ENCODE measurements at places on chromosomes 3 and 15. TPM values are rescaled to one million over a fixed set of nuclear protein-coding genes. Genes with fewer than 3 reads are reported as not detected.

Gene KNL1
- total RNA-seq: 0.63 TPM

Gene NOX5
- 0.23 TPM for total RNA-seq

DNA sequence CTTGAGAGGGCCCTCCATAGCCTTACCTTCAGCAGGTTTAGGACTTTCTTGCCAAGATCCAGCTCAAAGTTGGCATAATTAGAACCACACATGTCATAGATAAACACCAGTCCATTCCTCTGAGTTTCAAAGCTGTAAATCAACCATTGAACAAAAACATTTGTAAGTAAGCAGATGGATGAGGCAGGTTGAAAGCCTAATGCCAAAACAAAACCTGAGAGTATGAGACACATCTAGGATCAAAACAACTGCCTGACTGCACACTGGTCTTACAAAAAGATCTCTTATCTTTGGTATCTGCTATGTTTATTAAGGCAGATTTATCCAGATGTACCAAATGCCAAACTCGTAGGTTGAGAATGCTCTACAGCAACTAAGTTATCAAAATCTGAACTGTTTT is 61.9 kb downstream of the PTPN9 start:
- H3K27me3 ChIP-seq: no peaks in the 10 kb centered on the region
- no peak for DNase-seq
- H3K27ac ChIP-seq: no peak overlapping the region
- no peaks in the 10 kb centered on the region for H3K4me1 ChIP-seq
- peaks cover 72% of the 10 kb centered on the region for H3K36me3 ChIP-seq

Gene ACY1
- total RNA-seq: 10.0 TPM

Gene LARP6
- total RNA-seq: 21.2 TPM

Gene VEPH1
- 1.2 TPM for total RNA-seq

GRCh38 chr3:99666201-99666600 is 27.8 kb downstream of the COL8A1 start:
- H3K27ac ChIP-seq: no peak overlapping the region
- no peaks in the 10 kb centered on the region for H3K27me3 ChIP-seq
- peaks cover 24% of the 10 kb centered on the region for H3K4me1 ChIP-seq
- no peak overlapping the region for H3K4me3 ChIP-seq
- DNase-seq: no peak

Gene NCEH1
- total RNA-seq: 3.3 TPM

DNA sequence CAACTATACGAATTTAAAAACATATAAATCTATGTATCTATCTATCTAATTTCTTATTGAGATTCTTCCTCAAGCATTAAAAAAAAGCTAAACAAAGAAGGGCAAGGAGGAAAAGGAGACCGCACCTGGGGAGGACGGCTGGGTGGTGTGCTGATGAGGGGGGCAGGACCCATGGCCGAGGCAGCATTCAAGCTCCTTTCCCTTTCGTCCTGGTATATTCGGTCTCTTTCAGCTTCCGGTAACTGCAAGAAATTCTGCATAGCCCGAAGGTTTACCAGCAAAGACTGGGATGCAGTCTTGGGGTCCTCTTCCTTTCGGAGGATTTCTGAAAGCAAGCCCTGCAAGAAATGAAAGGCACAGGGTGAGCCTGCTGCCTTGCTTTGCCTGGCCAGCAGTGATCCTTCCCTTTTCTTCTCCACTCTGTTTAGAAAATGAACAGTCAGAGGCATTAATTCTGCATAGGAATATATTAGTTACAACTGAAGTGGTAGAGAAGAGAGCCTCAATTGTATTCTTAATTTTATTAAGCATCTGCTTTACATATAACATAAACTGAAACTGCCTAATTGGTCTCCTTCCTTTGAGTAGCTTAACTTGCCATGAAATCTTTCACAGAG is 38.8 kb downstream of the SATB1 start:
- DNase-seq: no peak
- H3K27ac ChIP-seq: no peak overlapping the region
- H3K4me1 ChIP-seq: no peaks in the 10 kb centered on the region
- H3K27me3 ChIP-seq: no peaks in the 10 kb centered on the region

Data from esophagus muscularis mucosa (tissue), 4 donors.